ENCODE measurements at places on chromosomes 4 and X.

DNA sequence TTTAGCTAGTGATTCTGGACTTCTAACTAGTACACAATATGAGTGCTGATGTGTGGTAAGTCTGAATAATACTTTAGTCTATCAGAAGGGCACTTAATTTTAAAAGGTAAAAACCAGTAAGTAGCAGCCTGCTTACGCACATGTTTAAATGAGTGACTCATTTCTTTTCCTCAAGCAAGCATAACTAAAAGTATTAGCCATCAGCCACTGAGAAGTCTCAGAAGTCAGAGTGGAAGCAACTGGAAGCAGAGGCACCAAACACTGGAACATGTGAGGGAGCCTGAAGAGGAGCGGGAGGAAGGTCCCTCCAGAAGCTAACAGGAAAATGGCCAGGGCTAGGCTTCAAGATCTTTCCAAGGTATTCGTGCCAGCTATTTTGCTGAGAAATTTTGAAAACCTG, 257.7 kb downstream of the RAPGEF2 start:
- no peak for DNase-seq

- DNase-seq: no peak
These were observed 155.4 kb downstream of the PPA2 start for GRCh38 chr4:105318486-105318885.

GRCh38 chrX:135411893-135412292, 9.9 kb upstream of the SMIM10L2A start:
- no peak for DNase-seq

DNA sequence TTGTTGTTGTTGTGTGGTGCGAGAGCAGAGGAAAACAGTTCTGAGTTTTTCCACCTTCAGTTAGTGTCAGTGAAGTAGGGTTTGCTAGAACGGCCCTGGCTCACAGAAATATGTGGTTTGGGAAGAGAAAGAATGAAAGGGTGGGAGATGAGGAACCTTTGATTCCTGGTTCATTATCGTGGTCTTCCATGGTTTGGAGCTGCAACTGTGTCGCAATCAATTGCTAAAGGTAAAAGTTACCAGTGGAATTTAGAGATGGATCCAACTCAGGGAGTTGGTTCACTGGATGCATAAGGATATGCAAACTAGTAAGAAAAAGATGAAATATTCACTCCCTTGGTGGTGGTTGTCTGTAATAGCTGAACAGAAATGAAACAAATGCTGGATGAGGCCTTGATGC, 35.6 kb upstream of the GPR34 start:
- DNase-seq: no peak

DNA sequence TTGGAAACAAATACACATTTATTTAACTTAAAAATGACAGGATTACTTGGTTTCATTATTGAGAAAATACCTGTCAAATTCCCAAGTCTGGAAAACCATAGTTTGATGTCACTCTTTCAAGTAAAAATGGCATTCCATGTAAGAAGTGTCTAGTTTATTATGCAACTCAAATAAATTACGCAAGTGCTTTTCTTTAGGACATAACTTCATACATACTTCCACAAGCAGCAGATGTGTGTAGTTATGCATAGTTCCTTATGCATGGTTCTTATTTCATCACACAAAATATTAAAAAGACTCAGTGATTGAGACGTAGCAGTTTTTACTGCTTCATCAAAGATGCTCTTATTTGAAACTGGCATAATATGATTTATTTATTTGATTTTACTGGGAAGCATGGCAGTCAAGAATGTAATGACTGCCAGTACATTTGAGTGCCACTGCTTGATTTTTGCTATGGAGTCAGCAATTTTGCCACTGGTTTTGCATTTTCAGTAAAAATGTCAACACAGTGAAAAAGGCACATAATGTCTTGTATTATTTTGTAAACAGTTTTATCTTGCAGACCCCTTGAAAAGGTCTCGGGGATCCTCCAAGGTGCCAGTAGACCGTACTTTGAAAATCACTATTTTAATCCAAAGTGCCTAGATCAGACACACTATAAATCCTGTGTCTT, 62.1 kb downstream of the CLCN3 start:
- no peak for DNase-seq

GRCh38 chr4:114264877-114265291, 285.4 kb upstream of the ARSJ start:
- no peak for DNase-seq

- DNase-seq: no peak
These were observed 93.7 kb downstream of the ADGRL3 start for GRCh38 chr4:61293707-61294400.

GRCh38 chr4:122842984-122843531, 16.4 kb downstream of the FGF2 start:
- DNase-seq: no peak
